ENCODE measurements at places on chromosomes 7 and 10. TPM values are rescaled to one million over a fixed set of nuclear protein-coding genes. Genes with fewer than 3 reads are reported as not detected.

GRCh38 chr10:124003070-124003419, 90.4 kb downstream of the CHST15 start:
- DNase-seq: no peak

- no peak for DNase-seq
Measured at GRCh38 chr10:102241032-102241443, 274 bp downstream of the PITX3 start.

The NUB1 gene
- 42.4 TPM for total RNA-seq

The FBXL13 gene
- total RNA-seq: 2.8 TPM

DNA sequence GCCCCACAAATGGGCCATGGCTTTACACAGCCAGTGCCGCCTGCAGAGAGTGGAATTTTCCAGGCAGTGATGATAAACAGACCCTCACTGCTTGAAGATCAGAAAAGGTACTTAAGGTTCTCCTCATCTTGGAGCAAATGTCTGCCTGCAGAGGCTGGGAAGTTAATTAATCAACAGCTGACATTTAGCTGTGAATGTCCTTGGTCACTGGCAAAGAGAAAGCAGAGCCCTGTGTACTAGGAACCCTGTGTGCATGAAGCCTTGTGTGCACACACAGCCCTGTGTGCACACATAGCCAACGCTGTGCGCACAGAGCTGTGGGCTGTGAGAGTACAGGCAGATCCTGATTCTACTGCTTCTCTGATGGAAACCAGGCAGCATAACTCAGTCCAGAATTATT, 291.6 kb upstream of the MKI67 start:
- no peak for DNase-seq

DNA sequence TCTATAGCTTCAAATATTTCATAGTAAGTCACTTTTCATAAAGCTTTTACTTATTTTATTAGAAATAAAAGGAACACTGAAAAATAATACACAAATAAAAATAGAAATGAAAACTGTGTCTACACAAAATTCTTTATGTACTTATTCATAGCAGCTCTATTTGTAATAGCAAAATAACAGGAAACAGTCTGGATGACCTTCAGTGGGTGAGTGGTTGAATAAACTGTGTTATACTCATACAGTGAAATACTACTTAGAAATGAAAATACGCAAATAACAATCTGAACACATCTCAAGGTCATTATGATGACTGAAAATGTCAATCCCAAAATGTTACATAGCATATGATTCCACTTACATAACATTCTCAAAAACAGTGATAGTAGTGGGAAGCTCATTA, 138.7 kb upstream of the PCLO start:
- DNase-seq: no peak

- no peak for DNase-seq
Measured at GRCh38 chr7:129146237-129146979, 1.9 kb downstream of the TSPAN33 start.

DNA sequence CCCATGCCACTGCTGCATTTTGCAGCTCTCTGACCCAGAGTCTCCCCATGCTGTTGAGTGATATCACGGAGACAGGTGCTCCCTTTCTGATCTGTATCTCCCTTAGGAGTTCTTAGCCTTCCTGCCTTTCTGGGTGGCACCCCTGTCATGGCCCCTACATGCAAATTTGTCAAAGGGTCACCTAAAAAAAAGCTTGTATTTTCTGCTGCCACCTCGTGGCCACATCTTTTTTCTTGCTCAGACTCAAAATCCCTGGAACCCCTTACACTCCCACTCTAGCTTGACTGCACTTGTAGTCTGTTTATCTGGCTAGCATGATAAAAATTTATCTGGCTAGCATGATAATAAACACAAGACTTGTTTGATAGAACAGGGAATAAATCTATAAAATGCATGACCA, 809.1 kb downstream of the SORCS1 start:
- no peak for DNase-seq

- no peak for DNase-seq
Measured at GRCh38 chr10:125881192-125881591, at the start of gene DHX32. Gene DHX32, minus strand, starts transcription at chr10:125881292. Its CDS starts 468 bp downstream, at chr10:125880824.

The C10orf62 gene
- total RNA-seq: not detected

- DNase-seq: no peak
Measured at GRCh38 chr10:8146650-8147049, 92.2 kb downstream of the GATA3 start.

DNA sequence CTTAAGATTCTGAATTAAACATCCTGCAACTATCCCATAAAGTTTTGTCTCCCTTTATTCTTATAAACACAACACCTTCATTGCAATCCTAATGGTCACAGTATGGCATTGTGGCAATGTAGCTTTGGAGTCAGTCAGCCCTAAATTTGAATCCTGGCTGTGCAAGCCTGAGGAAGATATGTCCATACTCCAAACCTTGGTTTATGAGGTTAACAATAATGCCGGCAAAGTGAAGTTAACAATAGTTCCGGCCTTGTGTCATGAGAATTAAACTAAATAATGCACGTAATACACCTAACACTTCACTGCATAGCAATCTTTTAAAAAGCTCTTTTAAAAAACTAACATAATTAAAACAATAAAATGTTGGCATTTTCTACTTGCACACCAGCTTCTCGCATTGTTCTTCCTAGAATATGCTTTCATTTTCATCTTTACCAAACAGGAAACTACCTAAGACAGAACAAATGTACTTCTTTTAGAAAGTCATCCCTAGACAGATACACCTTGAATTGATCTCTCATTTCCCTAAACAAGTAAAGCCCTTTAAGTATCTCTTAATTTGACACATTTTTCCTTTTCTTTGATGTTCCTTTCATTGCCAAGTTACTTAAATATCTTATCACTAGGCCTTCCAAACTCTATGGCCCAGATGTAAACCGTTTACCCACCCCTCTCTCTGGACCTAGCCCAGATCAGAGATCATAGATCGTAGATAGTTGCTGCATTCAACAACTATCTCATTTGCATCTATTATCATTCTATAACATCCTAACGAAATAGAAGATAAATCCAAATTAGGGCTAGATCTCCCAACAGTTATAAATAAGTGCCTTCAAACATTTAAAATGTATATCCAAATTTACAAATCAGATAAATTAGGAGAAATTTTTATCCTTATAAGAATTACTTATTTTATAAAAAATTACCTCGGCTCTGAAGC, 66.7 kb downstream of the CREB3L2 start:
- DNase-seq: no peak

- no peak for DNase-seq
Measured at GRCh38 chr7:123846217-123846891, 1.4 kb downstream of the HYAL4 start.

DNA sequence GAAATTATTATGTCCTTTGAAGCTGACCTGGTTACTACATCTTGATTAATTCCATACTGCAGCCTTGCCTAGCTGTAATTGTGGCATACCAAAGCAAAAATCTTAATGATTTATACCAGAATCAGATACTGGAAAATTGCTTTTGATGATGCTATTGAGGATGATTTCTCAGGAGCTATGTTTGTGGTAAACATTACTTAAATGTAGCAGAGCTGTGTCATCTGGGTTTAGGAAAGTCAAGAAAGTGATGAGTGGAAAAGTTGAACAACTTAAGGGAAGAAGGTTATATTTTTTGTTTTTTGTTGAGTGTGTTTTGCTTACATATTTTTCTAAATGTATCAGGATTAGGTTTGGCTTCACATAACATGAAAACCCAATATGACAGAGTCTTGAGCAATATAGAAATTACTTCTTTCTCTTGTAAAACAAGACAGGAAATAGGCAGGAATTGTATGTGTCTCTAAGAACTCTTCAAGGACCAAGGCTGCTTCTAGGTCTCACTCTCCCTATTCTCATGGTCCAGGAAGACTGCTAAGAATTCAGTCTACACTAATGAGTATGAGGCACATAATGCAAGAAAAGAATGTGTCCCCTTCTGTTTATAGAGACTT, 87.6 kb upstream of the MTPN start:
- DNase-seq: no peak

DNA sequence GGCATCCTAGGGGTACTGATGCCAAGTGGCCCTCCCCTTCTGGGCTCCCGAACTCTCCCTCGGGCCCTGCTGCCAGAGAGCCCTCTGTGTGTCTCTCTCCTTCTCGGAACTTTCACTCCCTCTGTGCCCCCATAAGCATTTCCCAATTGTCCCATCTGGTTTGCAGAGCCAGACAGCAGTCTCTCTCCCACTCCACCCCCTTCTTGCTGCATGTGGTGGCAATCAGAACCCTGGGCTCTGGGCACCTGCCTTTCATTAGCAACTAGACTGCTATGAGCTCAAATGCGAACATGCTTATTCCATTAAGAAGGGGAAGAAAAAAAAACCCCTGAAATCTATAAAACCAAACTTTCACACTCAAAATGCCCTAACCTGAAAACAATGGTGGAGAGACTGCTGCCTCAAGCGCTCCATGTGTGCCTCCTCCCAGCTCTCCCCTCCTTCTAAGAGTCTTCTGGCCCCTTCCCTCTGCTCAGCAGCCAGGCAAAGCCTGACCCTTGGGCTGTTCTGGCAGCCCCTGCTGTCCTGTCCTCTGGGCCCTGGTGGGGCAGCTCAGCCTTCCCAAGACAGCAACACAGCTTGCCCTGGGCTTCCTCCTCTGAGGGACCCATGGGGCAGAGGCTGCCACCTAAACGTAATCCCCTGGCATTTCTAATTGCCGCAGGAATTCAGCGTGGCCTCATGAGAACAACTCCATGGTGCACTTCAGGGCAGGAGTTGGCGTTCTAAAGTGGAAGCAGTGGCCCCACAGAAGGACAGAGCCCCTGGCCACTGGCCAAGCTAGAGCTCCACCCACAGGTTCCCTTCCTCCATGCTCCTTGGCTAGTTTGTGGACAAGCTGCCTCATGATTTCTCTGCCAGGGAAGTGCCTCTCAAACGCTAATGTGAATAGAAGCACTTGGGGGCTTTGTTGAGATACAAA, 415.4 kb downstream of the PLXNA4 start:
- peak; percentile 15 for DNase-seq

- no peak for DNase-seq
Measured at GRCh38 chr7:70627461-70627860, 504.5 kb upstream of the GALNT17 start.

DNA sequence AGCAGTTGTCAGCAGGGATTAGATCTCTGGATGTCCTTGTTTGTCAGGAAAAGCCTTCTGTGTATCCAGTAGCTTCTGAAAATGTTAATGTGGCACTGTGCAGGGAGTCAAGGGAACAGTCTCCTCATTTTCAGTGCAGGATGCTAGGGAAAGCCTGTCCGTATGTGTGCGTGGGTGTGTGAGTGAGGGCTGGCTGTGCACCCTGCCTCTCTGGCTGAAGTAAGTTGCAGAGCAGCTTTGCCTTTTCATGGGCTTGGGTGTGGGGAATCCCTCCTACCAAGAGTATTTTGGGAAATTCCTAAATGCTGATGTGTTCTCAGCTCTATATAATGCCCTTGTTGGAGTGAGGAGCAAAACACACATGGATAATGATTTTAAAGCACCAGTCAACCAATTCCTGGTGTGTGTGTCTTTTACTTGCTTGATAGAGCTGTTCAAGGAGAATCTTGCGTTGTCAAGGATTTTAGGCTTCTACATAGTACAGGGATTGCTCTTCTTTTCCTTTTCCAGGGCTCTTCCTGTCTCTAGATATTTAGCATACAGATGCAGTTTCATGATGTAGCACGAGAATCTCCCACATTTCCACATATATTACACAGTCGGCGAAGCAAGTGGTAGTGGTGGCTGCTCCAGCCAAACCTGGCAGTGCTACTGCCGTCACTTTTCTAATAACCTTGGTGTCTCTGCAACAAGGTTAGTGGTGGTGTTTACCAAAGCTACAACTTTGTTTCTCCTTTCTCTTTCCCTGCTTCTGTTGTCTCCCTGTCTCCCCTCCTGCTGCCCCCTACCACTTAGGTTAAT, 92.8 kb downstream of the MCU start:
- peak; percentile 80 for DNase-seq

The SORCS3 gene
- not detected for total RNA-seq

- no peak for DNase-seq
Measured at GRCh38 chr10:32687116-32687515, 241.2 kb downstream of the CCDC7 start.
